Breast epithelium (tissue), 4 donors: ENCODE measurements at places on chromosomes 2 and 18. TPM values are rescaled to one million over a fixed set of nuclear protein-coding genes. Genes with fewer than 3 reads are reported as not detected.

DNA sequence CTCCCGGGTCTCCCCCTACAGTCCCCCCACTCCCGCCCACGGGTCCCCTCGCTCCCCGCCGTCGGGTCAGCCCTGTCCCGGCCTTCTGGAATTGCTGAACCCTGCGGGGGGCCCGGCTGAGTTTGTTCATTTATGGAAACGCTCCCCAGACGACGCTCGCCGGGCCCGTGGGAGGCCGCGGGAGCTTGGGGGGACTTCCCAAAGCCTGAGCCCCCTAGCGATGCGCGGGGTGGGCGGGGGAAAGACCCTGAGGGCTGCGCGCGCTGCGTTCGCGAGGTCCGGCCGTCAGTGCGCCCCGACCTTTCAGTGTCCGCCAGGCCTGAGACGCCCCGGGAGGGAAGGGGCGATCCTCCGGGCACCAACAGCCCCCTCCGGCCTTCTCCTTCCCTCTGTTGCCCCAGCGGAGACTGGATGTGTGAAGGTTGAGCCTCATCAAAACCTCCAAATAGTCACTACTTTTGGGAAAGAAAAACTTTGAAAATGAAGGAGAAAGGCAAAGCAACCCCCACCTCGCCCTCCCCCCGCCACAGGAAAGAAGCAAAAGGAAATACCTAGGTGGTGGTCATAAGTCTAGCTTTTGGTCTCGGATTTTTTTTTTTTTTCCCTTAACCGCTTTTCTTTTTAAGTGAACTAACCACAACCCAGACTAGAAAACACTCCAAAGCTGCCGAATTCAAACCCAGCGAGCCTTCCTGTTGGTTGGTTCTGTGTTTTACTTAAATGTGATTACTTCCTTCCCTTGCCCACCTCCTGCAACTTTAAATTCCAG lies 509 bp upstream of the CYS1 start:
- DNase-seq = no peak

C2orf81 gene
- total RNA-seq = 1.3 TPM

DNA sequence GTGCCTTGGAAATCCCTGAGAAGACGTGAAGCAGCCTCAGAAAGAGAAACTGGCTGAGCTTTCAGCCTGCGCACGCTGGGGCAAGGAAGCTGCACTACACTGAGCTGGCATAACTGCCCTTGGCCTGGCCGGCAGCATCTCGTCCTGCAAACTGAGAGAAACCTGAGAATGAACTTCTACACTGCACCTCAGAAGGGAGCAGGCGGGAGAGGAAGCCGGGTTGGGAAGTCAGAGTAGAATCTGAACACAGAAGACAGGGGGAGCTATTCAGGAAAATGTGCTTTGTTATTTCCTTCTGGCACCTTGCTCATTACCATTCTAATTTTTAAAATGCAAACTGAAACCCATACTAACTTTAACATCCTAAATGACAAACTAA lies 70.9 kb downstream of the ZEB2 start:
- no peak for DNase-seq

DNA sequence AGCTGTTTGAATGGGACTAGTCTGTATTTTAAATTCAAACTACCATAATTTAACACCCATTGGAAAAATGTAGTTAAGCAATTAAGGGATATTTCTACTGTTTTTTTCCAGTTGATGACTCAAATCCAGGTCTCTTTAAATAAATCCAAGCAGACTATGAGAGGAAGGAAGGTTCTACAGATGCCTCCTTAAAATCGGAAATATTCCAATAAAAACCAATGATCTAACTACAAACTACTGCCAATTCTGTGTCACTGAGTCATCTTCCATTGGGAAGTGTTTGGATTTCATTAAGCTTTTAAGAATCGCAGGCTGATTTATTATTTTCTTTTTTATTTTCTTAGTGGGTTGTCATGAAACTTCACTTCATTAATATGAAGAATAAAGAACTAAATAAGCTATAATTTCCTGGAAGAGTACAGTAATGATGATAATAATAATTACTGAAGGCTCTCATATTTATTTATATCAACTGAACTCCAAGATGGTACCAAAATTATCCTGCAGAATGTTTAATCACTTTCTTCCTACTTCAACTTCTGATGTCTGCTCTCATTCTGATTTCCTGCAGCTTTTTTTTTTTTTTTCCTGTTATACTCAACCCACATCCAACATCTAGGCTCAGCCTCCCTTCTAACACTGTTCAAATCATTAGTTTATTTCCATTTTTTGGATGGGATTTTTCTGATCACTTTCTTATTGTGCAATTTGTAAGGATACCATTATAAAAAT lies 166.3 kb upstream of the FN1 start:
- DNase-seq = no peak

CTNNA2 gene
- not detected for total RNA-seq

ERFE gene
- total RNA-seq = not detected

DNA sequence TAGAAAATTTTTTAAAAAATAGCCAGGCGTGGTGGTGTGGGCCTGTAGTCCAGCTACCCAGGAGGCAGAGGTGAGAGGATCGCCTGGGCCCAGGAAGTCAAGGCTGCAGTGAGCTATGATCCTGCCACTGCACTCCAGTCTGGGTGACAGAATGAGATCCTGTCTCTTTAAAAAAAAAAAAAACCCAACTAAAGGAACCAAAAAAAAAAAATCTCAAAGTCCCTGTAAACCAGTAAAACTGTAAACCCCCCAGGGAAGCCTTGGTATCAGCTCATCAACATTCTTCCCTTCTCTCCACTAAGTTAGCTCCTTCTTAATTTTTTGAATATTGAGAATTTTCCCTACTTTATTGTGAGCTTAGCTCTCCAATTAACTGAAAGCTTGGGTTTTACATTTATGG lies 8.4 kb upstream of the MCFD2 start:
- no peak for DNase-seq

REG3G gene
- not detected for total RNA-seq

- DNase-seq = no peak
Observed at GRCh38 chr2:186423481-186423880, 62.6 kb upstream of the ZC3H15 start.

- no peak for DNase-seq
Observed at GRCh38 chr2:65527451-65528240, 95.2 kb upstream of the SPRED2 start.

GRCh38 chr2:152466980-152467676 lies 132.2 kb downstream of the FMNL2 start:
- peak; percentile 57 for DNase-seq

PAX3 gene
- total RNA-seq = 2.3 TPM

KCNF1 gene
- not detected for total RNA-seq

DNA sequence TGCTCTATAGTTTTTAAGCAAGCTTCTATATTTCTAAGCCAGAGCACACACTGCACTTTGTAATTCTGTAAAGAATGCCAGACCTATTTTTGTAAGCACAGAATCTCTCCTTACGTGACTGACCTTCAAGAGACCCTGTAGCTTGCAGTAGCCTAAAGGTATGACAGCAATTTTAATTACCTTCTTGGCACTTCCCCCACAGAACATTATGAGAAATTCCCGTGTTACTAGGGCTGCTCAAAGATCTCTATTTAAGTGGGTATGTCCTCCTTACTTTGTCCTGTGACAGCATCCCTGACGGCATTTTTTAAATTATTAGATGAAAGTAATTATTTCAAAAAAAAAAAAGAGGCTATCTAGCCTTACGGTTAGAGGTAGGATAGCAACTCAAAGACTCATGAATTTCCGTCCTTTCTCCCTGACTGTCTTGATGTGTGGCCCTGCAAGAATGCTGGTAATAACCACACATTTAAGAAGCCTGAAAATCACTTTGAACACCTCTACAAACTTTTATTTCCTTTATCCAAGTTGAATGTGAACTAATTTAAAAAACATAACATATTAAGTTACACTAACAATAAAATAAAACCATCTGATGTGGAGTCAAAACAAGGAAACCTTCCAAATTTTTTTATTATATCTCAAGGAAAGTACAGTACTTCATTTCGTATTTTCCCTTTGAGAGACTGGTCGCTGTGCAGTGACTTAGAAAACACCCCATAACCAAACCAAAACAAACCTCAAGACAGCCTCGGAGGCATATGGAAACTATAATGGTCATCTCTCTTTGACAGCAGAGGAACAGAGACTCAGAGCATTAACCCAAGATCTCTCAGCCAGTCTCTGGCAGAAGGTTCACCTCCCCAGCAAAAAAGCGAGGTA lies 54.9 kb downstream of the THUMPD2 start:
- no peak for DNase-seq

LYPD6 gene
- total RNA-seq = 0.16 TPM

DNA sequence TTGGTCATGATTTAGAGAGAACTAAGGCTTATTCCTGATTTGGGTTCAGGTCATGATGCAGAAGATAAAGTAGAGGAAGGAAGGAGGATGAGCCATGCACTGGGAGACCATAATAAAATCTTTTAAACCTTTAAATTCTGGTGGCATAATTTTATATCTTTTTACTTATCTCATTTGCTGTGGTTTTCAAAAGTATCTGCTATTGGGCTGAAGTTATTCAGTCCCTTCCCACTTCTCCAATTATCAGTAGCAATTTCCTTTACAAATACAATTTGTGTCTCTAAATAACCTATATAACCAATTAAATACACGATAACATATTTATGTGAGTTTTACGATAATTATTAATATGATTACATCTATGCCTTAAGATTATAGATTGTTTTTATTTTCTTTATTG lies 194.8 kb upstream of the SLC8A1 start:
- no peak for DNase-seq

PCBP1 gene
- total RNA-seq = 210 TPM

DNA sequence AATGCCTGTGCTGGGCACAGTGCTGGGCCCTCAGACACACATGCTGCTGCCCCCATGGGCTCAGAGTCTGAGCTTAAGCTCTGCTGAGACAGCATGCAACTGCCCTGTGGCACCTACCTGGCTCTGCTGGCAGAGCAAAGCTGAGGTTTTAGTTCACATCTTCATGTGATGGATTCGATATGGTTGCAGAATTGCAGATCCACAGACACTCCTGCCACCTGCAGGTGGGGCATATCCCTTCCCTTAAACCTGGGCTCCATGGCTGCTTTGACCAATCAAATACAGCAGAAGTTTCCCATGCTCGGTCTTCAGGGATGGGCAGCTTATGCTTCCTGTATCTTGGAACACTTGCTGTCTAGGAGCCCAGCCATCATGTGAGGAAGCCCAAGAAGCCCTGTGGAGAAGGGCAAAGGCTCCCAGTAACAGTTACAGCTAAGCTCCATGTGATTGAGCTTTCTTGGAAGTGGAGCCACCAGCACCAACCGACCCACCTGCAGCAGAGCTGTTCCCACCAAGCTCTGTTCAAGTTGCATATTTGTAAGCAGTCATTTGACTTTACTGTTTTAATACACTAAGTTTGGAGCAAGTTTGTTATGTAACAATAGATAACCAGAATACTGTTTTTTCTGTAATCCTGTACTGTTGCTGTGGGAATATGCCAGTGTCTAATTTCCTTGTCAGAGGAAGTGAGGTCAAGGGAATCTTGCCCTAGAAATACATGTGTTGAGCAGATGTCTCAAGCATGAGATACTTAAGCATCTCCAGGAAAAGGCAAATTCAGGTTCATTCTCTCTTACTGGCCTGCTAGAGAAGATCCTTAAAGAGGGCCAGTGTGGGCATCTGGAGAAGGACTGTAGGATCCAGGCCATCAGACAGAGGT lies 79.3 kb downstream of the SH3RF3 start:
- no peak for DNase-seq

GRCh38 chr2:81250270-81250669 lies 945.7 kb upstream of the LRRTM1 start:
- no peak for DNase-seq

GALR1 gene
- total RNA-seq = under 0.01 TPM

NDC80 gene
- total RNA-seq = 0.96 TPM

DNA sequence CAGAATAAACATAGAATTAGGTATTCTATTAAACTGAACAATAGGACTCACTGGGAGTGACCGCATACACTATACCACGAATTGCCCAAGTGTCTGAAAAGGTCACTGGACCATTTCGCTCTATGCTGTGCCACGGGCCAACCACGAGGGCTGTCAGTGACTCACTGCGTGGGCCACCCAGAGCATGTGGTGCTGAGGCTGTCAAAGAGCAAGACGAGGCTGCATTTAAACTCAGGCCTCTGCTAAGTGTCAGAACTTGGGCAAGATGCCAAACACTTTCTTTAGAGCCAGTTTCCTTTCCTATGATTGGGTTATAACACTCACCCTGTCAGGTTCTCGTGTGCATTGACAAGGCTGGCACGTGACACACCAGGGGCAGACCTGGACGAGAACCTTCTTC lies 97.5 kb downstream of the SH3YL1 start:
- no peak for DNase-seq

DNA sequence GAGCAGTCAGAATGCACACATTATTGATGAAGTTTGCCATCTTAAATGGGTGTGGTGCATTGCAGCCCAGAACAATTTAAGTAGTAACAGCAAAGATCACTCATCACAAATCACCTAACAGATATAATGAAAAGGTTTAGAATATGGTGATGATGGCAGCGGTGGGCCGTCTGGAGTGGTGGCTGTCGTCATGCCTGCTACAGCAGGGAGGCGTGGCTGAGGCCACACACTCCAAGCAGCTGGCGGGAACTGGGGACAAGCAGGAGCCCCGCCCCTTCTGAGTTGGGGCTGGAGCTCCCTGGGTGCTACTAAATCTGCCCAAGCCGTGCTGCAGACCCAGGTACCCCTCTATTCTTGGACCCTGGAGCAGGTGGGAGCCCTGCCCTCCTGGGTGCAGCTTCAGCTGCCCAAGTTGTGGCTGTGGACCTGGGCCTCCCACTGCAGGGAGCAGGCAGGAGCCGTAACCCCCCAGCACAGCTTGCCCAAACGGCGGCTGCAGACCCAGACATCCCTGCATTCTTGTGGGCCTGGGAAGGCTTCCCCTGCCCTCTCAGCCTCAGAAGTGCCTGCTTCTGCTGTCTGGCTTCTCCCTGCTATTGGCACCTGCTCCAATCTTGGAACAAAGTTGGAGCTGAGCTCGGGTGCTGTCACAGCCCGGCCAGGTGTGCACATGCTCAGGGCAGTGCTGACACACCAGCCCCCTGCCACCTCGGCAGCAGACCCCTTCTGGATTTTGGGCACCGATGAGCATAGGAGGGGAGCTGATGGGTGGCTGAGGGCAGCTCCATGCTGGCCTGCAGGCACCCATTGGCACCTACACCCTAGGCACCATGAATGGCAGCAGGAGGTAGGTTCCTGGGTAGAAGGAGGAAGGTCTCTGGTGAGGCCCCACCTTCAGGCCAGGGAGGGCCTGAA lies 149.3 kb downstream of the EHBP1 start:
- no peak for DNase-seq

FBXO41 gene
- total RNA-seq = 3.9 TPM

DNA sequence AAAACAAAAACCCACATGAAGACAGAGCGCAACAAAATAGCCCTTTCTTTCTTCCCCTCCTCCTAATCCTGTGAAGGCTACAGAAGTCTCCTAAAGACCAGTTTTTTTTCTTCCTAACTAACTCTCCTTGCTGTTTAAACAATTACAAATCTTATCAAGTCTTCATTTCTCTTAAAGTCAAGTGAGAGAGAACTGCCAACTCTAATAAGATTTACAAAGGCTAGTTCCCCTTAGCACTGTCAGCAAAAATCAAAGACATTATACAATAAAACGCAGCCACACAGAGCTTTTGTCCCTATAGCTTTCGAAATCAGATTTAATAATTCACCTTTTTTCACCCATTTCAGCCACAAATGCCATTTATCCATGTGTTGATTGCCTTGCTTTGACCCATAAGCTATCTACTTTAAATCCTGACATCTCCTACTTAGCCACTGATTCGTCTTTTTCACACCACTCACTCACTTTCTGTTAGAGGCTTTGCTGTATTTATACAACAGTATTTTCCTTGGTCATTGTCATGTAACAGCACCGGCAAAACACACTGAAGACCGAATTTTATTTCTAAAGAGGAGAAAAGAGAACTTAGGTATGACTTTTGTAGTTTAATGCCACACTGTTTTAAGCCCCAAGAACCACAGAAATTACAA lies 5.9 kb downstream of the NRXN1 start:
- no peak for DNase-seq

GRCh38 chr18:31105733-31106132 lies 3.5 kb upstream of the DSC2 start:
- no peak for DNase-seq
